T-helper 17 cell (primary cell): ENCODE measurements at places on chromosomes 5 and 9. TPM values are rescaled to one million over a fixed set of nuclear protein-coding genes. Genes with fewer than 3 reads are reported as not detected.

- no peaks in the 10 kb centered on the region for H3K36me3 ChIP-seq
- H3K4me1 ChIP-seq = no peaks in the 10 kb centered on the region
- DNase-seq = no peak
- no peak overlapping the region for H3K27ac ChIP-seq
Measured at GRCh38 chr5:60346393-60346792, 353.6 kb downstream of the DEPDC1B start.

DNA sequence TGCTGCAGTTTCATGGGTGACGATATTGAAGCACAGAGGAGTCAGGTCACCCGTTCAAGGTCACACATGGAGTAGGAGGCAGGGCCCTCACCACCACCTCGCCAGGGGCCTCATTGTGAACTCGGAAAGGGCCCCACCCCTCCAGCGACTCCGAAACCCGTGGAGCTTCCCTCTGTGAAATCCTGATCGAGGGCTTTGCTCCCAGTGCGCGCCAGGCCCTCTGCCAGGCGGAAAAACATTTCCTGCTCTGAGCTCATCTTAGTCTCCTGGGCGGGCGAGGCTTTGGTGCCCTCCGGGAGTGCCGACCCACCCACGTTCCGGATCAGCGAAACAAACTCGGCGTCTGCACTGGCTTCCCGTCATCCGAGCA lies 75.0 kb upstream of the FCN1 start:
- DNase-seq = no peak
- no peak overlapping the region for H3K4me3 ChIP-seq
- H3K27me3 ChIP-seq = peaks cover 8% of the 10 kb centered on the region
- no peaks in the 10 kb centered on the region for H3K4me1 ChIP-seq
- no peaks in the 10 kb centered on the region for H3K36me3 ChIP-seq

DNA sequence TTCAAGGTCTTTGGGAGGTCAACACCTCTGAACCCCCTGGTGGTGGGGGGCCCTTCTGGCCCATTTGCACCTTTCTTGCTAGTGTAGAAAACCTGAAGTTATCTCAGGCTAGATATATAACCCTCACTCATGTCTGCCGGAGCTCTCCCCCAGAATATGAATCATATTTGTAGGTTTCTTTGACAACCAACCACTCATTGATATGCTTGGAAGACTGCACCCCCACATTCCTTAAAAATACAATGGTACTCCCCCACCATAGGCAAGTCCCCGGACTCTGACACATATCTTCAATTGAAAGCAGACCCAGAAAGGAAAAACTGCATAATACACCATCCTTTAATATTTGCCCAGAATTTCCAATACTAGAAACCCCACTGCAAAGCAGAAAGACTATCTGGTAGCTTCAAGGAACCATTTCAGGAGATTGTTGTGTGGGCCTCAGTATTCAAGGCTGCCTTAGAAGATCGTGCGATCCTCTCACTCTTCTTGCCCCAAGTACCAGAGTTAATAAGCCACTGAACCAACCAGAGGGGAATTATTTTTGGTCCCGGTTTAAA lies 978 bp upstream of the UBE2B start:
- peak overlapping the region; percentile 98 for H3K27ac ChIP-seq
- peaks cover 6% of the 10 kb centered on the region for H3K36me3 ChIP-seq
- DNase-seq = no peak
- peaks cover 43% of the 10 kb centered on the region for H3K4me1 ChIP-seq
- peak overlapping the region; percentile 94 for H3K4me3 ChIP-seq

- peaks cover 50% of the 10 kb centered on the region for H3K27me3 ChIP-seq
- no peak overlapping the region for H3K27ac ChIP-seq
- peaks cover 2% of the 10 kb centered on the region for H3K4me1 ChIP-seq
- no peak for DNase-seq
- no peaks in the 10 kb centered on the region for H3K36me3 ChIP-seq
Measured at GRCh38 chr5:115496936-115497576, 47.5 kb downstream of the FEM1C start.

DNA sequence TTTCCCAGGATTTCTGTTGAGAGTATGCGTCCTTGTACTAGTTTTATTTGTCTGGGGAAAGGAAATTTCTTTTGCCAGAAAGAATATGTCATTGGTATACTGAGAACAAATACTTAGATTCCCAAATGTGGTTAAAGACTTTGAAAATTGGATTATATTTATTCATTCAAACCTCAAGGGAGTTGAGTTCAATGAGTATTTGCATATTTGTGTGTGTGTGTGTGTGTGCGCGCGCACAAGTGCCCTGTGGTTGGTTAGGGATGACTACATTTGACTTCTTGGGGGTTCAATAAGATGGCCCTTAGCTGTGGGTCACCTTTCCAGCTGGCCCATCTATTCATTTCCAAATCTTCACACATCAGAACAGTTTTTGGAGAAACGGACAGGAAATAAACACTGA lies 4.9 kb downstream of the RXFP3 start:
- no peak overlapping the region for H3K27ac ChIP-seq
- H3K36me3 ChIP-seq = peaks cover 2% of the 10 kb centered on the region
- peaks cover 87% of the 10 kb centered on the region for H3K27me3 ChIP-seq
- H3K4me3 ChIP-seq = no peak overlapping the region

- H3K36me3 ChIP-seq = peaks cover 2% of the 10 kb centered on the region
- no peak overlapping the region for H3K4me3 ChIP-seq
- no peaks in the 10 kb centered on the region for H3K27me3 ChIP-seq
- no peak for DNase-seq
- H3K27ac ChIP-seq = no peak overlapping the region
Measured at GRCh38 chr5:157817928-157818327, 41.0 kb downstream of the CLINT1 start.

DNA sequence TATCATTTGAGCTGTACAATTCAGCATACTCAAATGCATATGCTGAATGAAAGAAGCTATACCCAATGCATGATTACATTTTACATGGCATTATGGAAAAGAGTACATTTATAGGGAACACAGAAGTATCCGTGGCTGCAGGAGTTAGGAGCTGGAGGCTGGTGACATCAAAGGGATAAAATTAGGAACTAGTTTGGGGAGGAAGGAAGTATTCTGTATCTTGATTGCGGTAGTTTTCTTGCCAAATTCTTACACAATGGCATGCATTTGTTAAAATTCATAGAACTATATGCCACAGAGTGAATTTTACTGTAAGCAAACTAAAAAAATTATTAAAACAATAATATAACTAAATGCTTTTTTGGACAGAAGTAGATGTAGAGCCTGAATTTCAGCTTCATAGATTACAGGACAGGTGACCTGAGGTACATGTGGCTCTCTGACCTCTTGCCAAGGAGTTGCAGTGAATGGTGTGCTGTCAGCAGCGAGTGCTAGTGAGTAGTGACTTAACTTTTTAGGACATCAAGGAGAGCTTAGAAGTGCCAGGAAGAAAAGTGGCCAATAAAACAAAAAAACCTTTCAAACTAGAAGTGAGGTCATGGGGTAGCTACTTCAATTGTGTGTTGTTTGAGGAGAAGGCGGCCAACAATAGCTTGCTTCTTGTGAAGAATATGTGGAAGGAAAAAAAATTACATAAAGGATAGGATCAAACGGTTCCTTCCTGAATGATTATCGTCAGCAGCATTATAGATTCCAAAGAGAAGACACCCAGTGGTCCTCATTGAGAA lies 514.9 kb upstream of the CLINT1 start:
- no peaks in the 10 kb centered on the region for H3K4me1 ChIP-seq
- no peak overlapping the region for H3K27ac ChIP-seq
- no peak for DNase-seq
- no peaks in the 10 kb centered on the region for H3K36me3 ChIP-seq
- H3K4me3 ChIP-seq = no peak overlapping the region

DNA sequence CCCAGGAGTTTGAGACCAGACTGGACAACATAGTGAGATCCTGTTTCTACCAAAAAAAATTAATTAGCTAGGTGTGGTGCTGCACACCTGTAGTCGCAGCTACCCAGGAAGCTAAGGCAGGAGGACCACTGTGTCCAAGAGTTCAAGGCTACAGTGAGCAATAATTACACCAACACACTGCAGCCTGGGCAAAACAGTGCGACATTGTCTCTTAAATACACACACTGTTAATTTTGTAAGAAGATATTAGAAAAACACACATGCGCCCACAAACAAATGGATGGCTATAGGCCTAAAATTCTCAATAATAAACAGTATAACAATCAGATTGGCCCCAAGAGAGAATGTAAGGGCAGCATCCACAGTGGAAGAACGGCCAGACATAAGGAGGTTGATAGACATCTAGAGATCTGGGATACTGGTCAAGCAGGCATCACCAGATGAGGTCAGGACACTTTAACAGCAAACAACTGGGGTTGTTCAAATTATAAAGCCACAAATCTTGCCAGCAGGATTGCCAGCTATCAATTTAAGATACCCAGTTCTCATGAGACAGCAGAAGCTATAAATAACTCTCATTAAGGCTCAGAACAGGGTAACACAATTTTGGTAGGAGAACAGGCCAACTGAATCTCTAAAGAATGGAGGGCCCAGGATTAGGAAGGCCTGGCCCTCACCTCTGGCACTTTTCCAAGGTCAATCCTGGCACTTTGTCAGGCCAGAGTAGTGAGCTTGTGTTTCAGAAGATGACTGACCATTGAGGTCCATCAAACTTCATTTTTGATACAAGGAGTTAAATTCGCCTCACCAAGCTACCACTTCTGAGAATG lies 29.5 kb downstream of the GOLPH3 start:
- DNase-seq = no peak
- peaks cover 2% of the 10 kb centered on the region for H3K36me3 ChIP-seq
- H3K27ac ChIP-seq = peak overlapping the region; percentile 89
- peaks cover 33% of the 10 kb centered on the region for H3K4me1 ChIP-seq

DNA sequence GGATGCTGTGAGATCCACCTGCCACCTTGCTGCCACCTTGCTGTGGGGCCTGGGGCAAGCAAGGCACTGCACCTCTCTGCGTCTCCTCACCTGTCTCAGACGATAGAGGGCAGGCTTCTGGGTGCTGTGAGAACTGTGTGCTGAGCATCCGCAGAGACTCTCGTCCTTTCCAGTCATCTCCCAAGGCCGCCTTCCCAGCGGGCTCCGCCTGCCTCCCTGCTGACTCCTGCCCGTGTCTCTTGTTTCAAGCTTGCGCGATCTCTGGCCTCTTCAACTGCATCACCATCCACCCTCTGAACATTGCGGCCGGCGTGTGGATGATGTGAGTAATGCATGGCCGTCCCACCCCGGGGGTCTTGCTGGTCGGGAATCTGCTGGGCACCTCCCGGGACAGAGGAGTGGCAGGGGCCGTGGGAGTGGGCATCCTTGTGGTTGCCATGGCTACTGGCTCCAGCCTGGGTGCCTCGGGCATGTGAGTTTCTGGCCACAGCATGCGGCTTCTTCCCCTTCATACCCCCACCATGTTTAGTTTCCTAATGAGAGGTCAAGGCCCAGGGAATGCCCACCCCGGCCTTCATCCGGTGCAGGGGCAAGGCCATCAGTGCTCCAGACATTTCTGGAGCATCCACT lies 3.6 kb downstream of the CACFD1 start:
- H3K4me1 ChIP-seq = peaks cover 10% of the 10 kb centered on the region
- H3K36me3 ChIP-seq = no peaks in the 10 kb centered on the region
- H3K4me3 ChIP-seq = no peak overlapping the region

Gene FSTL4
- total RNA-seq = not detected
